ENCODE measurements at places on chromosomes 5 and 9.
A peak's percentile ranks its signal among the peaks of the same experiment; 100 is the strongest.

DNA sequence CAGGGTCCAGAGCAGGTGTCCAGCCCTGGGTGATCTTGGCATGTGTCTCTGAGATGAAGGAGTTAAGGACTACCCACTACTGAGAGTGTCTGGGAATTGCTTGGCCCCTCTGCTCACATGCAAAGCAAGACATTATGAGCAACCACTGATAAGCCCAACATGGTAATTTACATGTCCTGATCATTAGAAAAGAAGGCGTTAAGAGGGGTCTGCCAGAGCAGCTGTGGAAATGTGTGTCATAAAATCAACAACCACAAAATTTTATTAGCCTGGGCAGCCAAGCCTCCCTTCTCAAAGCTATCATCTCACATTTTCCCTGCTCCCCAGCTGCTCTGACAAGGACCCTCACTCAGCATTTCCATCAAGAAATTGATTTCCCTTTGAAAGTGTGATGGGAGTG, 351.0 kb downstream of the SPOCK1 start:
- no peak for DNase-seq

GRCh38 chr9:22446589-22446949, at the start of gene DMRTA1:
DMRTA1 (plus strand) TSS chr9:22446824; CDS start chr9:22447066, 242 bp downstream.
- DNase-seq = peak; percentile 17

DNA sequence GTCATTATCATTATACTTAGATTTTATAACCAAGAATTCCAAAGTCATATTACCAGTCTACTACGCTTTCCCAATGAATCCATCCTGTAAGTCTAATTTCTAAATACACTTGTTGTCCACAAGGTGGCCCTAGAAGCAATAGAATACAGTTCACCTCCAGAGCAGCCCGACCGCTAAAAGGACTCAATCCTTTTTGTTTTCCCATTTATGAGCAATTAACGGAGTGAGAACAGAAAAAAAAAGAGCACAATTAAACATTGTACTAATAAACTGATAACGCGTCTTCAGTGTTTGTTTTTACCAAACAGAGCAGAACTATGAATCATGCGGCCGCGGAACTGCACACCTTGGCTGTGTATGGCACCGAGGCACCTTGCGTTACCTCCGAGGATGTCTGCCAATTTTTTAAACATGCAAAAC, 160.7 kb upstream of the DAPK1 start:
- DNase-seq = peak; percentile 49

GRCh38 chr9:13292782-13293181, 13.3 kb upstream of the MPDZ start:
- DNase-seq = no peak

DNA sequence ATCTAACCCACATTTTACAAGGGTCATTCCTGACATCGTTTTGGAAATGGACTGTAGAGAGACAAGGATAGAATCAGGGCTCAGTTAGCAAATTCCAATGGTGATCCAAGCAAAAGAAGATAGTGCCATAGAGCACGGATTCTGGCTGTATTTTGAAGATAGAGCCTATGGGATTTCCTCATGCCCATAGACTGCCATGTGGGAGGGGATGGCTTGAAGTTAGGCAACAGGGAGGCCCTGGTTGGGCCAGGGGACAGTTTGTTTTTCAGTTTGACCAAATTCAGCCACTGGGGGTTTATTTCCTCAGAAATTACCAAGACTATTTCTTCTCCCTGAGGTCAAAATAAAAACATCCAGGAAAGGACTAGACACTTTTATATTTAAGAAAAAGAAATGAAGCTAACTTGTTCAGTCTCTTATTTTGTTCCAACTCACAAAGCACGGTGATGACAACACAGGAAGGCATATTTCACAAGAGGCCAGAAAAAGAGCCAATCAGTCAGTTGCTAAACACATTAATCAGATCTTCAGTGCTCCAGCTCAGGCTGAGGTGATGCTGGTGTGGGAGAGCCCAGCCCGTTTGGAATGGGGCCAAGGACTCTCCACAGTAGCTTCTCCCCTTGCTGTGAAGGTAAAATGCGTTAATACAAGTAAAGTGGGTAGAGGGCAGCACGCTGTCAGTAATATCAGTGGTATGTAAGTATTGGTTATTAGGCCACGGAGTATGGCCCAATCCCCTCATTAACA, 4.4 kb upstream of the DCTN4 start:
- DNase-seq = no peak

GRCh38 chr9:2461892-2462291, 159.7 kb upstream of the VLDLR start:
- DNase-seq = no peak
